Mucosa of descending colon (tissue), 3 donors: ENCODE measurements at places on chromosomes 4 and X.

GRCh38 chr4:80295336-80295735, 28.9 kb downstream of the FGF5 start:
- no peak for DNase-seq

- no peak for DNase-seq
Observed at GRCh38 chr4:61375301-61375700, 175.2 kb downstream of the ADGRL3 start.

GRCh38 chrX:119045884-119046283, 26.9 kb upstream of the CT47C1 start:
- DNase-seq, result no peak

- no peak for DNase-seq
Observed at GRCh38 chr4:21202959-21203358, 502.7 kb downstream of the PACRGL start.

DNA sequence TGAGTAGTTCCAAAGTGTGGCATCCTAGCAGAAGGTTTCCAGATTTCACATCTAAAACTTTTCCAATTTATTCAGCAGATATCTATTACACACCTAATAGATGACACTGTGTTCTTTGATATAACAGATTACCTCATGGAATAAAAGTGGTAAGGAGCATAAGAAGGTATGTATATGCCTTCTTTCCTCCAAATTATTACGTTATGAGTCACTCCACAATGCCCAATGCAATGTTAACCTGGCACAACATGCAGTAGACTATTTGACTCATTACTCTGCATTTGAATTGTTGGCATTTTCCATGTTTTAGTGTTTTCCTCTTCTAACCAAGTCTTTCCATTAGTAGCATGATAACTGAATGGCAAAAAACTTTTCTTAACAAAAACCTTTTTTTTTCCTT, 383.6 kb downstream of the ADGRL3 start:
- DNase-seq, result no peak

DNA sequence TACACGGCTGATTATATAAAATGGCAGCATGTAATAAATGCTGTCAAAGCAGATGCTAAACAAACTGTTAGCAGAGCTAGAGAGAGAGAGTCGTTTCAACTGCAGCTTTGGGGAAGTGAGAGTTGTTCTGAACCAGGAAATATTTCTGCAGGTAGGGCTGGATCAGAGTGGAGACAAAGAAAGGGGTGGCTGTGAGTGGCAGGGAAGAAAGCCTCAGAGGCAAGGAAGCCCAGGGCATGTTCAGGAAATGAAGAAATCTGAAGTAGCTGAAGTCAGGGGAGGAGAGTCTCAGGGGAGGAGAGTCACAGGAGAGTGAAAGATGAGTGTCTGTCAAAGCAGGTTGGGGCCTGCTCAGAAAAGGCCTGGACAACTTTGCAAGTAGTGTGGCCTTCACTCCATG, 48.4 kb upstream of the RPS6KA3 start:
- DNase-seq, result no peak

- DNase-seq, result no peak
Observed at GRCh38 chr4:145097331-145097820, 620 bp downstream of the ANAPC10 start.

GRCh38 chr4:150160473-150160872, 82.2 kb downstream of the DCLK2 start:
- no peak for DNase-seq

GRCh38 chr4:25020236-25020635, 10.5 kb downstream of the LGI2 start:
- DNase-seq, result no peak

DNA sequence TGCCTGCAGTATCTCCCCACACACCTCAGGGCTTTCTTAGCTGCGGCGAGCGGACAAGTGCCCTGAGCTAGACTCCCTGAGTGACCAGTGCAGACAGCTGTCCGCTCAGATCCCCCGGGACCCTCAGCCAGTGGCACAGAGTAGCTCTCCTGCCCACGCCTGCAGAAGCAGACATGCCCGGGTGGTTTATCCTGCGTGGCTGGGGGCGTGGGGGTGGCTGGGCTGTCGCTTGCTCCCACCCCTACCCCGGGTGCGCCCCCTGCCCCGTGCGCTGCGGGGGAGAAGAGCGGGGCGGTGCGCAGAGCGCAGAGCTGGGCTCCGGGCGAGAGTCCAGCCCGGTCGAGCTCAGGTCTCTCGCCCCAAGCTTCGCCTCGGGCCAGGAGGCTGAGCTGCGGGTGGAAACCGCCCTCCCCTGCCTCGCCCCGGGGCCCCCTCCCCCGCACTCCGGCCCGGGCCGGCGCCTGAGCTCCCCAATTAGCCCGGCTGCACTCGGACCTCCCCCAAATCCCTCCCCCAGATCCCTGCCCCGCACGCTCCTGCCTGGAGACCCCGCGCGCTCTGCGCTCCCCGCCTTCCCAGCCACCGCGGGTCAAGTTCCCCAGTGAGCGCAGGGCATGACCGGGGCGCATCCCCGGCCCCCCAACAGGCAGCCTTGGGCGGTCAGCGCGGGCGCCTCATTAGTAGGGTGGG, 11.7 kb upstream of the SHOX start:
- no peak for DNase-seq

GRCh38 chr4:187188118-187188517, 464.5 kb upstream of the FAT1 start:
- DNase-seq, result no peak

- no peak for DNase-seq
Observed at GRCh38 chr4:59612235-59612634, 1587.9 kb upstream of the ADGRL3 start.

GRCh38 chrX:97332963-97333362, 449.3 kb downstream of the RPA4 start:
- no peak for DNase-seq

- DNase-seq, result no peak
Observed at GRCh38 chr4:80311130-80311529, 24.4 kb upstream of the CFAP299 start.

- DNase-seq, result no peak
Observed at GRCh38 chr4:184843984-184844554, 18.3 kb upstream of the ACSL1 start.

DNA sequence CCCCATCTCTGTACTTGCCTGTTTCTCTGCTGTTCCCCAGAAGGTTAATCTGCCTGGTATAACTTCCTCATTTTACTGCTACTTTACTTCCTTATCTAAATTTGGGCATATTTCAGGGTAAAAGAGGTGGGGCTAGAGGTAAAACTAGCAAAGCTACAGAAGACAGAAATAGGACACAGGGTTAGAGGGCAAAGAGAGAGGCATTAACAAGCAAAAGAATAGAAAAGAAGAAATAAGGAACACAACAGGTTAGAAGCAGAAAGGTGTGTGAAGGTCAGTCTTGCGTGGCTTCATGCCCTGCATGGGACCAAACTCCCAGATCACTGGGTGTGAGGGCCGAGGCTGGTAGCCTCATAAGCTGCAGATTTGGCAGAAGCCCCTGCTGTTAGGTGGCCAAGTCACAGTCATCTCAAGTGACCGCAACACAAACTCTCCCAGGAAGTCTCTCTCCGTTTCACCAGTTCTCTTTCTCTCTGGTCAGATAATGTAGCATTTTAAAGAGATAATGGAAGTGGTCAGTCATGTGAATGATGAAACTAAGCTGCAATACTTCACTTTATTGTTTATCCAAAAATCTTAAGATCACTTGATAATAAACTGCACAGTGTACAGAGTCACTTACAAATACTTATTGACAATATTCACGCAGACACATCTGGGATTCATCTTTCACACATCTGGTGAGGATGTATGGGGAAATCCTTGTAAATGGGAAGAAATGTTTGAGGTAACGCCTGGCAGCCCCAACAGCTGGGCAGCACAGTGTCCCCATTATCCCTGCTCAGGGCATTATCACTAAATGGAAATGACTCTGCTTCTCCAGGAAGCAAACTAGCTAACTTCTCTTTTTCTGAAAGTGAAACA, 16.4 kb downstream of the TMEM154 start:
- DNase-seq, result no peak

DNA sequence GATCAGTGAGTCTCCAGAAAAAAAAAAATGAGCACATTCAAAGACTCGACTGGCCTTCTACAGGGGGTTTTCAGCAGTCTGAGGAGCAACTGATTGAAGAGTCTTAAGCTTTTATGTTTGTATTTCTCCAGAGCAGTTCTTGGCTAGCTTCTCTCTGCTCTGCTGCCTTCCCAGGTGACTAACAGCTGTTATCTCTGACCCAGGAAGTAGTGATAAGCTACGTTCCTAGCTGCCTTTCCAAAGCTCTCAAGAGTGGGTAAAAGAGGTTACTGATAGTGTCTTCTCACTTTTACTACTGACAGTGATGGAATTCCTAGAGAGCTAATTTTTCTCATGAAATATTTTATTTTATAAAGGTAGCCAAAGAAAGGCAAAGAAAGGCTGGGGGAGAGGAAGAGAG, 66.6 kb downstream of the ENOX2 start:
- no peak for DNase-seq

- DNase-seq, result no peak
Observed at GRCh38 chr4:176896211-176896610, 103.5 kb upstream of the VEGFC start.
